NCI-H1092 treated with DMSO at 0.1 percent for 48 hours (cell line): ENCODE measurements at places on chromosomes 16 and 17.

DNA sequence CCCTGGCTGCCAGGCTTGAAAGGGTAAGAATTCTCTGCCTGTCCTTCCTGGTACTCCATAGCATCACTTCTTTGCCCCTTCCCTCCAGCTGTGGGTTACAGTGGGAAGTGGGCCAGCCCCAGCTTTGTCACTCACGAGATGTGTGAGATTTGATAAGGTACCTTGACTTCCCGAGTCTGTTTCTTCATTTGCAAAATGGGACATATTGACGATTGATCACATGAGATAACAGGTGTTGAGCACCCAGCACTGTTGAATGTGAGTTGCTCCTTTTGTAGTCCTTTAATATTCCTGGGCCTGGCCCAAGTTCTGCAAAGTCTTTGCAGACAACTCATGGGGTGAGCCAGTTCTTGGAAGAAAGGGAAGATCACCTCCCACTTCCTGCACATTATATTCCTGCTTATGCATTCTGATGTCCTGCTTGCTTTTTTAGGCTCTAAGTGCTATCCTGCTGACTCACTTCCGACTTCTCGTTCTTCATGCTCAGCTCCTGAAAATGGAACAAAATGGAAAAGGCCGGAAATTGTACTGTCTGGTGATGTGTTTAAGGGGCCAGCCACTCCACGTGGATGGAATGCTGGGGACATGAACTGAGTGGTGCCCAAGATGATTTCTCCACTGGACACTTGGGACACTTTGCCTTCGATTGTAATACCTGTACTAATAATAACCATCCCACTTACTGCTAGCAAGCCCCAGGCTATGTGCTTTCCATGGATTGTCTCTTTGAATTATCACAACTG lies 8.3 kb upstream of the NLK start:
- DNase-seq = no peak

DNA sequence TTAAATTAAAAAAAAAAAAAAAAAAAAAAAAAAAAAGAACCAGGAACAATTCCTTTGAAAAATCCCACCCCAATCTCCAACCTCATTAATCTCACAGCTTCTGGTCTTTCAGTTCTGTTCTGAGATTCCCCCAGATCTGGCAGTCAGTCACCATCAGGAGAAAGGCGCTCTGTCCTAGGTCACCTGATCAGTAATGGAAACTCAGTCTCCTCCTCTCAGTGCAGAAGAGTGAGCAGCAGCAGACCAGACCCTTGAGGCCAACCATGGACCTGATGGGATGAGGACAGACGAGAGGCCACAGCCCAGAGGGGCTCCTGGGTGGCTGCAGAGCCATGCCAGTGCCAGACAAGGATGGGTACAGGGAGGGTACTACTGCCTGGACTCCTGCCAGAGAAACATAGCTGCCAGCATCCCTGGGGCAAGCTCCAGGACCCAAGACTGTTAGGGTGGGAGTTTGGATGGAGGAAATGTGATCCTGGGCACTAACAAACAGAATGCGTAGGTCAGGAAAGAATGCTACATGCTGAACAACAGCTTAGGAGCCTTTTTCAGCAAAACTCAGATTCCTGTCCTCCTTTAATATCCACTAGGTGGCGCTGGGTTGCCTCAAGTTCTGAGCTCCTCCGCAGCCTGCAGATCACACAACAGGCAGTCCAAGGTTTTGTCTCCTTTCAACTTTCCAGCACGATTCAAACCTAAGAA lies 28.7 kb downstream of the MPG start:
- DNase-seq = peak; percentile 68

DNA sequence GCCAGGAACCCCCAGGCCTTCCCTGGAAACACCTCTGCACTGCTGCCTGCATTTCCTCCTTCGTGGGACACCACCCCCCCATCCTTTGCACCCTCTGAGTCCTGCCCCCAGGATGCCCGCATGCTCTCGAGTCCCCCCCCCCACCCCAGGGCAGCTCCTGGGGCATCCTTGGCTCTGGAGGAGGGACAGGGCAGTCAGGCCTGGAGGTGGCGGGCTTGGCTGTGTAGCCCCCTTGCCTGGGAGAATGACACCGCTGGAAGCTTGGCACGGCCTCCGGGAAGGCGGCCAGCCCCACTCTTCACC lies 98.9 kb upstream of the GSE1 start:
- peak; percentile 87 for DNase-seq

GRCh38 chr17:3685174-3685573 lies 10.8 kb downstream of the P2RX5 start:
- no peak for DNase-seq

- DNase-seq = no peak
These were observed 85.2 kb downstream of the GLG1 start for GRCh38 chr16:74521691-74522090.

GRCh38 chr16:66324815-66325515 lies 41.5 kb upstream of the CDH5 start:
- peak; percentile 84 for DNase-seq

GRCh38 chr17:70414300-70414699 lies 245.0 kb downstream of the KCNJ2 start:
- no peak for DNase-seq

DNA sequence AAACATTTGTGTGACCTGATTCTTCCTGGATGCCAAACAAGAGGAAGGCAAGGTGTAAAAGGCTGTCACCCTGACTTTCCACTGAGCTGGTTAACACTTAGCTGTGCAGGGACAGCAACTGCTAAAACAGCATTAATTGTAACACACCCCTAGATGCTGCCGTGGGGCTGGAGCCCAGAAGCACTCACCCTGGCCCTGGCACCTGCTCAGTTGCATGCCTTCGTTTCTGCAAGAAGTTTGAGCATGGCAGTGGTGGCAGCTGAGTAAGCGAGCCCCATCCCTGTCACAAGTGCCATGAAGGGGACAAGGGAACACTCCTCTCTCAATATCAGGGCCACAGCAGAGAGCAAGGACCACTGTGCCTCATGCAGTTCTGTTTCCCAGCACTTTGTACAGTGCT lies 330.2 kb downstream of the TMEM114 start:
- no peak for DNase-seq

- DNase-seq = no peak
These were observed 178.7 kb downstream of the SEC14L1 start for GRCh38 chr17:77319211-77320043.

- no peak for DNase-seq
These were observed 1.5 kb downstream of the XPO6 start for GRCh38 chr16:28210264-28210663.

DNA sequence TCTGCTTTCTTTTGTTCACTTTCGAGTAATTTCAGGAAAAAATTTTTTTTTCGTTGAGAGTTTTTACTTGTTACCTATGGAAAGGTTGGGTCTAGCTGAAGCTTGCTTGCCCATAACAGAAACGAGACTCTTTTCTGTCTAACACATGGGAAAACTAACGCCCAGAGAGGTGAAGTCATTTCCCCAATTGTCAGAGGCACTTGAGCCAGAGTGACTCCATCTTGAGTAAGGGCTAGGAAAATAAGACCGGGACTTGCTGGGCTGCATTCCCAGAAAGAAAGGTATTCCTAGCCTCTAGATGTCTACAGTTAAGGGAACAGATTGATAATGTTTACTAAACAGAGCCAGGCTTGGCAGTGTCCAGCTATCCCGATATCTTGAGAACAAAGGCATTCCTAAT lies 26.8 kb downstream of the PRKCB start:
- no peak for DNase-seq

DNA sequence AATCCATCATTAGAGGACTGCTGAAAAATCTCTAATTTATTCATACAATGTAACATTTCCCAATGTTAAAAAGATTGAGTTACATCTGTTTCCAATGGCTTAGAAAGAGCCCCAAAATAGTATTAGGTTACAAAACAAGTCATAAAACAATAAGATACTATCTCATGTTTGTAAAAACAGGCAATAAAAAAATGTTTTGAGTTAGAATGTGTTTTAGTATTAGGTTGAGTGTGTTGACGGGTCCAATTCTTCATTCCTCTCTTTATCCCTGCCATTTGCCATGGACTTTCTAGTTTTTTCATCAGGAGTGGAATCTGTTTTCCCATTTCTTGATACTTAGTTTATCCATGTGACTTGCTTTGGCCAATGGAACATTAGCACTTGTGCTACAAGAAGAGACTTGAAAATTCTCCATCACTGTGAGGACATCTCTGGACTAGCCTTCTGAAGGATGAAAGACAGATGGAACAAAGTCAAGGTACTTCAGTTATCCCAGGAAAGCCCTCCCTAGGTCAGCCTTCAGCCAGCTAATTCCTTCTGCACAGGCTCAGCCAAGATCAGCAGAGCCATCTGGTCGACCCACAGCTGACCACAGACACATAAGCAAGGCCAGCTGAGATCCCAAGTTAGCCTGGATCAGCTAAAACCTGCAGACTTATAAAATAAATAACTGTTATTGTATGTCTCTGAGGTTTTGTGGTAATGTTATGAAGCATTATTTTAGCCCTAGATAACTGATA lies 83.3 kb downstream of the HS3ST3A1 start:
- DNase-seq = no peak

- DNase-seq = no peak
These were observed 21.4 kb downstream of the GALNS start for GRCh38 chr16:88835383-88835782.

- DNase-seq = no peak
These were observed 38.4 kb downstream of the TSC2 start for GRCh38 chr16:2086106-2086742.

DNA sequence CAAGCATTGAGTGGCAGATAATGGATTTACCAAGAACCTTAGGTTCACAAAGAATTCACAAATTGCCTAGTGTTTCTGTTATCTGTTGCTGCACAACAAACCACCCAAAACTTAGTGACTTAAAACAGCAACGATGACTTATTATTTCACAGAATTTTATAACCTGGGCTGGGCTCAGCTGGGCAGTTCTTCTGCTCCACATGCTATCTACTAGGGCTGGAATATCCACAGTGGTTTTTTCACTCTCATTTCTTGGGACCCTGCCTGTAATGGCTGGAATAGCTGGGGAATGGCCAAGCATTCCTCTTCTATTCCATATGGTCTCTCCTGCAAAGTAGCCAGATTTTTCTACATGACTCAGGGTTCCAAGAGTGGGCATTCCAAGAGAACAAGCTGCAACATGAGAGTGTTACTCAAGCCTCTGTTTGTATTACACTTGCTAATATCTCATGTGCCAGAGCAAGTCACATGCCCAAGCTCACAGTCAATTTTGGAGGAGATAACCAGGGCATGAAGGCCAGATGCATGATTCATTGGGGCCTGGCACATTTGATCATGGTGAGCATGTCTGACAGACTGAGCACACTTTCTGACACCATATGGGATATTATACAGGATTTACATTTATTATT lies 4.9 kb upstream of the PSMD7 start:
- no peak for DNase-seq

- no peak for DNase-seq
These were observed 56.1 kb downstream of the IGF2BP1 start for GRCh38 chr17:49053171-49053829.

DNA sequence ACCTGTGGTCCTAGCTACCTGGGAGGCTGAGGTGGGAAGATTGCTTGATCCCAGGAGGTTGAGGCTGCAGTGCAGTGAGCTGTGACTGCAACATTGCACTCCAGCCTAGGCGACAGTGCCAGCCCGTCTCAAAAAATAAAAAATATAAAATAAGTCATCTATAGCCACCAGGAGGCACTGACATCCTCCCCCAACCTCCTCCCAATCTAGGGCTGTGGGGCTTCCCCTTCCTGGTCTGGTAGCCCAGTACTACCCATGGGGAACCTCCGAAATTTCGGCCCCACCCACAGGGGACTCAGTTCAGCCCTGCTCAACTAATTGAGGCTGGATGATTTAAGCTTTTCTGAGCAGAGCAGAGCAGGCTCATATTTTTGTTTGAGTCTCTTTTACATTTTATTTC lies 3.2 kb downstream of the ZSCAN10 start:
- no peak for DNase-seq

GRCh38 chr16:29156511-29156910 lies 171.7 kb downstream of the LAT start:
- DNase-seq = no peak

DNA sequence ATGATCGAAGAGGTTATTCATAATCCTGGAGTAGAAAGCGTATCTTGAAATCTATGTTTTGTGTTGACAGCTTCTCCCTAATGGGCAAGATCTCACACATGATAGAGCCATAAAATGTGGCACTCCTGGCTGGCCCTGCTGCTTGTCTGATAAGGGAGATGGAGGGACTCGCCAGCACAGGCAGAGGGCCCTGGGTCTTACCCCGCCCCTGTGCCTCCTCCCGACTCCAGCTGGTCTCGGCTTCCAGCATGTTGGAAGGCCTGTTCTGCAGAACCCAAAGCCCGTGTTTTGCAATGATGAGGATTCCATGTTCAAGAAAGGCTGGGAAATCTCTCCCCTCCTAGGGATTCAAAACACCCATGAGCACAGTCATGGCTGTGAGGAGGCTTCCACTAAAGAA lies 106.7 kb upstream of the SDK2 start:
- DNase-seq = peak; percentile 76

DNA sequence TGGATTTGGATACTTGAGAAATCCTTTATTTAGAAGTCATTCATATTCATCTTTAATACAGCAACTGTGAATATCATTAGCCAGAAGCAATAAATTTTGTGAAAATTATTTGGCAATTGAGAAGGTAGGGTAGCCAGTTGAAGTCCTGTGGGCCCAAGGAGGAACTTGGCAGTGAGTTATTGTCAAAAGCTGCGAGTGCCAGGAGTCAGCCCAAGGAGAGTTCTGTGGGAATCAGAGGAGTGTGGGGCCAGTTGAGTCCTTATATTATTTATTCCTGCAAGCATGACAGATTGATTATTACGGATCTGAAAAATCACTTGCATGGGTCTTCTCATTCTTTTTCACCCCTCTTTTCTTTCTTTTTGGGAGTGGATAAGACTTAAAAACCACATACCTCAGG lies 38.3 kb downstream of the PRKCA start:
- DNase-seq = no peak

DNA sequence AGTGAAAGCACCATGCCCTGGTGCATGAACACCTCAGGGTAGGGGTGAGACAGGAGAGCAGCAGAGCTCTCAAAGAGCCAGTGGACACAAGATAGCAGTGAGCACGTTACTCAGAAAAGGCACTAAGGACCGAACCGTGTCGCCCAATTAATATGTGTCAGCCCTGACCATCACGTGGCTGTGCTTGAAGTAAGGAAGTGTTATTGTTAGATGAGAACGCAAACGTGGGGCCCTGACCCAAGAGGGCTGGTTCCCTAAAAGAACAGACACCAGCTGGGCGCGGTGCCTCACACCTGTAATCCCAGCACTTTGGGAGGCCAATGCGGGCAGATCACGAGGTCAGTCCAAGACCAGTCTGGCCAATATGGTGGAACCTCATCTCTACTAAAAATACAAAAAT lies 16.3 kb downstream of the AXIN1 start:
- DNase-seq = no peak

- no peak for DNase-seq
These were observed 1.7 kb downstream of the ANKRD40CL start for GRCh38 chr17:50765454-50766221.
